T-cell (primary cell): ENCODE measurements at places on chromosomes 1 and 21. TPM values are rescaled to one million over a fixed set of nuclear protein-coding genes. Genes with fewer than 3 reads are reported as not detected.

- DNase-seq, result no peak
These were observed 4.8 kb upstream of the GNPAT start for GRCh38 chr1:231236208-231236591.

- no peak for DNase-seq
These were observed 53.8 kb upstream of the ZSWIM5 start for GRCh38 chr1:45260244-45260643.

DNA sequence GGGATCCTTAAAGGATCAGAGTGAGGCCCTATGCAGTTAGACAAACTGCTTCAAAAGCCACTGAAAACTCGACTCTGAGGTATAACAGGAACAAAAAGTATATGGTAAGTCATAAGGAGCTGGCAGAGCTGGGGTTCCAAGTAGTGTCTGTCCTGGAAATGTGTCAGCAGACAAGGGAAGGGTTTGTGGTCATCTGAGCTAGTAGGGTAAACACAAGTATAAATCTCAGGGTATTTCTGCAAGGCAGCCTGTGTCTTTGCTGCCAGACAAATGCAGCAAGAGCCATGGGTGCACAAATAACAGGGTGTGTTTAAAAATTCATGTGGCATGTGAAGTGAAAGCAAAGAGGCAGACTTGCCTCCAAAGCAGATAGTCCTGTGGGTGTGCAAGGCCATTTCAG, 759.0 kb upstream of the ADAMTS5 start:
- DNase-seq, result no peak

DNA sequence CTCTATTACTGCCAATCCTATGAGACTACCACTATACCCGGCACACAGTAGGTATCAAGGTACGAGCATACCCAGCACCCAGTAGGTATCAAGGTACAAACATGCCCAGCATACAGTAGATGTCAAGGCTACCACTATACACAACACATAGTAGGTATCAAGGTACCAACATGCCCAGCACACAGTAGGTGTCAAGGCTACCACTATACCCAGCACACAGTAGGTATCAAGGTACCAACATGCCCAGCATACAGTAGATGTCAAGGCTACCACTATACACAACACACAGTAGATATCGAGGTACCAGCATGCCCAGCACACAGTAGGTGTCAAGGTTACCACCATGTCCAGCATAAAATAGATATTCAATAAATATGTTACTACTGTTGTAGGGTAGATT, 98.4 kb downstream of the C1orf94 start:
- no peak for DNase-seq

DNA sequence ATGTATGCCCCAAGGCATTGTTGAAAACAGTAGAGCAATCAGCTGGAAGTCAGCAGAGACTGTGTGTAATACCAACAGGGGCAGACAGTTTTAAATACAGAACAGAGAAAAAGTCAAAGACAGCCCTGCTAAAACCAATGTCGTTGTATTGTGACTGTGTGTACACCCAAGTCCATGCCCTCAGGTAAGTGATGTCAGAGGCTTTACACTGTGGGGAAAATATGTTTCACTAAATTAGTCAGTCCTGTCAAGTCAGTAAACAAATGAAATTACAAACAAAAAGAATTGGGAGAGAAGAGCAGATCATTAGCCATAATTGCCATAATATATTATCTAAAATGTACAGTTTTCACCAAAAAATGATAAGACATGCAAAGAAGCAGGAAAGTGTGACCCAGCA, 2.4 kb upstream of the CYP2J2 start:
- no peak for DNase-seq

DNA sequence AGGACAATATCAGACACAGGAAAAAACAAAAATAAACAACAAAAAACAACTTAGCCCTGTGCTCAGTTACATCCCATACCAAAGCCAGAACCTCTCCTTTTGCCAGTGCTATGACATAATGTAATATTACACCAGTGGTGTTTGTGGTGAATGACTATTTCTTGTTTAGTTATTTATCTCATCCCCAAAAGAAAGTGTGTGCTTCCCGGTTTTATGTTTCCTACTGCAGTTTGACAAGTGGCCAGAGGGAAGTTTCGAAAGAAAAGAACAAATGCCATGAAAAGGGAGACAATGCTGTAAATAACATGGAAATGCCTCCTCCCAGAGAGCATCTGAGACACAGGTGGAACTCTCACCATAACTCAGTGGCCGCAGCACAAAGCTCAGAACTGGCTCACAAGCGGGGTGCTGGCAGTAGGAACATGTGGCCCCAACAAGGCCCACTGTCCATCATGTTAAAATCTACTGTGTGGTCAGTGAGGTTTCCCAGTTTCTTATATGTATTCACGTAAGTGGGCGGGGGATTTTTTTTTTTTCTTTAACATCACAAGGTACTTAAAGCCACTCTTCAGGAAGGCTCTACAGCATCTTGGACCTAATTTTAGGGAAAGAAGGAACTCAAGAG, 158.2 kb downstream of the BARHL2 start:
- no peak for DNase-seq

DNA sequence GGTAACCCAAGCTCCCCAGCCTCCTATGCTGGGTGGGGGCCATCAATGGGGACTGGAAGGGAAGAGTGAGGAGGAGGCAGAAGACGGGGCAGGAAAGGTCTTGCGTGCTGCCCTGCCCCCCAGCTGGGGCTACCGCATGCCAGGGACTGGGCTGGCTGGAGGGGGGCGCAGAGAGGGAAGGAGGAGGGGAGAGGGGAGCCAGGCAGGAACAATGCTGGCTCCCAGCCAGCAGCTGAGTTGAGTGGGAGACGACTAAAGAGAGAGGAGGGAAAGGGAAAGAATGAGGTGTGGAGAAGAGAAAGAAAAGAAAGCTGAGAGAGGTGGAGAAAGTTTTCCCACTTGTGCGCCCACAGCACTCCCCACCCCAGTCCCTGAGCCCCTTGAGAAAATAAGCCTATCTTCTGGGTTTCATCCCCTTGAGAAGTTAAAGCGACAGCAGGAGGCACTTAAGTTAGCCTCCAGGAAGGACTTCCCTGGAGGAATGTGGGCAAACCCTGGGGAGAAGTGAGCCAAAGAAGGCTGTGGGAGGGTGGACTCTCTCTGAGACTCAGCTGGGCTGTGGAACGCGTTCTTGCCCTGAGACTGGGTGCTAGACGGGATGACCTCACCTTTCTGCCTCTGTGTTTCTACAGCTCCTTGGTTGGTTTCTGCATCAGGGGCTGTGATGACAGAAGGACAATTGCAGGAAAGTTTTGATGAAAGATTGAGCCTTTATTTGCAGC, 12.9 kb upstream of the NES start:
- DNase-seq, result no peak

- DNase-seq, result no peak
These were observed 2.7 kb upstream of the CAPN2 start for GRCh38 chr1:223709598-223709997.

- no peak for DNase-seq
These were observed 59.5 kb downstream of the KLHDC7A start for GRCh38 chr1:18540136-18540765.

- DNase-seq, result no peak
These were observed 775.0 kb downstream of the USP25 start for GRCh38 chr21:16504766-16505165.

DNA sequence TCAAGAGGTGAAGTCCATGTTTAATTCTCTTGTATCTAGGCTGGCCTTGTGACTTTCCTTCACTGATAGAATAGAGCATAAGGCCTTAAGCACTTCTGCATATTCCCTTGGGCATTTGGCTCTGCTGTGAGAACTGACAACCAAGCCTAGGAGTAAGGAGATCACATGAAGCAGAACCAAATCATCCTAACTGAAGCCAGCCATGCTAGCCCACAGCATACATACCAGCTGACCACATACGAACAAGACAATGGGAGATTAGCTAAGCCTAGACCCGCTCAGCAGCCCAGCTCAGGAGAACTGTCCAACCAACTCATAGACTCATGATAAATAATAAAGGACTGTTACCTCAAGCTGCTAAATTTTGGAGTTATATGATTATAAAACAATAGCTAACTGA, 114.6 kb upstream of the NEK7 start:
- no peak for DNase-seq

GRCh38 chr1:38648417-38648816, 211.2 kb downstream of the RRAGC start:
- DNase-seq, result no peak

DNA sequence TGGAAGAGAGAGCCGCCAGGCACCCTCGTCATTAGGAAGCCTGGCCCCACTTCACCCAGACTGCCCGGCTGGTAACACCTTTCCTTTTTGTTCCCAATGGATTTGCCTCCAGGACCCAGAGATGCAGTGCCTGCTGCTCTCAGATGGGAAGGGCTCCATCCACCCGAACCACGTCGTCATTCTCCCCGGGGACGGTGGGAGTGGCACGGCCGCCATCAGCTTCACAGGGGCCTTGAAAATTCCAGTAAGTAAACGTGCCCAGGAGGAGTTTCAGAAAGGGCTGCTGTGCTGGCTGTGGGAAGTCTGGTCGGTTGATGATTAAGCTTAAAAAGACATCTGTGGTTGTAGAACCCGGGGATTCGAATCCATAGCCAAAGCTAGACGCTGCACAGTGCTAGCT, 45.2 kb downstream of the SLC37A1 start:
- no peak for DNase-seq

- no peak for DNase-seq
These were observed 2.9 kb upstream of the GPX7 start for GRCh38 chr1:52599236-52599635.

DNA sequence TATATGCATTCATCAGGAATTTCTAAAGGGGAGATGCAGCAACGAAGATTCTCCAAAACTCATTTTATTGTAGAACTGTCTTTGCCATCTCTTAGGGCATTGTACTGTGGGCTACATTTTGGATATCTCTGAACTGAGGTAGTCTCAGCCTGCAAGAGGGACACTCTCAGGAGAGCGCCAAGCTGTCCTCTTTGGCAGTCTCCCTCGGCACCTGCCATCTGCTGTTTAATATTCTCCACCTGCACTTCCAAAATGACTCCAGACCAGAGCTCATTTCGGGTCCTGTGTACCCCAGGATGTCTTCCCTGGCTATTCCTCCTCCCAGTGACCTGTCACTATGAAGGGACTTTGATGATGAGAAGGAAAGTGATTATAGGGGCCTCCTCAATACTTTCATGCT, 356.3 kb upstream of the C1orf174 start:
- DNase-seq, result no peak

- no peak for DNase-seq
These were observed 25.3 kb downstream of the SLC30A7 start for GRCh38 chr1:100921110-100921706.

- DNase-seq, result no peak
These were observed 29.7 kb downstream of the AJAP1 start for GRCh38 chr1:4684136-4684535.

GRCh38 chr1:157277913-157278312, 139.7 kb upstream of the ETV3 start:
- DNase-seq, result no peak

DNA sequence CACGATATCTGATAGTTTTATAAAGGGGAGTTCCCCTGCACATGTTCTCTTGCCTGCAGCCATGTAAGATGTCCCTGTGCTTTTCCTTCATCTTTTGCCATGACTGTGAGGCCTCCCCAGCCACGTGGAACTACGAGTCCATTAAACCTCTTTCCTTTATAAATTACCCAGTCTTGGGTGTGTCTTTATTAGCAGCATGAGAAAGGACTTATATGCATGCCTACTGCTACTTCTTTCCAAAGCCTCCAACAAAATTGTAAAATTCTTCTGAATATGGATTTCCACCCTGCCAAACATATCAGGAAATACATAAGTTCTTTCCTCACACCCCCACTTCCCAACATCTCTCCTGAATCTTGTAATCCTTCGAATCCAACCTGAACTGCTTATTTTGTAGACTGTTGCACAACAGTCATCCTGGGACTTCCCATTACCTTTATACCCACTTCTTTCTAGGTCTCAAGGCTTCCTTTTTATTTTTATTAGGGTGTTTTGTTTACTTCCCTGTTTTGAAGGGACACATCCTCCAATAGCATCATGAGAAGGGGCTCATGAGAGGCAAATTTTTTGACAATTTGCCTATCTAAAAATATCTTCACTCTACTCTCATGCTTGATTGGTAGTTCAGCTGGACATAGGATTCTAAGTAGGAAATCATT, 67.5 kb upstream of the MUTYH start:
- DNase-seq, result no peak

DNA sequence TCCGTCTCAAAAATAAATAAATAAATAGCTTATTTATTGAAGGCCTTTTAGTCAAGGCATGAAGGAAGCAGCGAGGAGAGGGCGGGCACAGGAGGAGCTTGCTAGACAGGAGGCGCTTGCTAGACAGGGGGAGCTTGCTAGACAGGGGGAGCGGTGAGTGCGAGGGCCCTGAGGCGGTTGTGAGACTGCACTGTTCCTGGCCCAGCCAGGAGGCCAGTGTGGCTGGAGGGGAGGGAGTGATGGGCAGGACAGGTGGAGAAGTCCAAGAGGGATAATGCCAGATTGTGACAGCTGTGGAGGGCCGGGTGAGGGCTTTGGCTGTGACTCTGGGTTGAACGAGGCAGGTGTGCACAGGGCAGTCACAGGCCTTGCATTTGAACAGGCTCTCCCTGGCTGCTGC, 18.2 kb downstream of the KIF17 start:
- no peak for DNase-seq

- DNase-seq, result no peak
These were observed 70.3 kb downstream of the PRKACB start for GRCh38 chr1:84214115-84214956.

DNA sequence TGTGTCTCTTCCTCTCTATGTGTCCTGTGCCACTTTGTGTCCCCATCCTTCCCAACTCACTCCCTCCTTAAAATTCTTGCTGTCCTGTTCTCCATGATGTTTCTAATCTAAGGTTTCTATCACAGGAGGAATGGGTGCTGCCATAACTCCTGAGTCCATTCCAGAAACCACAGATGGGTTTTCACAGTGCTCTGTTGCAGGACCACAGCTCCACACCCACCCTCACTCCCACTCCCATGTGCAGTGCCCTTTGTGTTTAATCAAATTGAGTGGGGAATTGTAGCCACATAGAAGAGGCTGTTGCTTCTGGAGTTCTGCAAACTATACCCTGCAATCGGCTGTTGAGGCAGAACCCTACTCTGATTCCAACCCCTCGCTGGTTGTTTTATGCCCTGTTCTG, 142.1 kb downstream of the SPATA46 start:
- DNase-seq, result no peak

DNA sequence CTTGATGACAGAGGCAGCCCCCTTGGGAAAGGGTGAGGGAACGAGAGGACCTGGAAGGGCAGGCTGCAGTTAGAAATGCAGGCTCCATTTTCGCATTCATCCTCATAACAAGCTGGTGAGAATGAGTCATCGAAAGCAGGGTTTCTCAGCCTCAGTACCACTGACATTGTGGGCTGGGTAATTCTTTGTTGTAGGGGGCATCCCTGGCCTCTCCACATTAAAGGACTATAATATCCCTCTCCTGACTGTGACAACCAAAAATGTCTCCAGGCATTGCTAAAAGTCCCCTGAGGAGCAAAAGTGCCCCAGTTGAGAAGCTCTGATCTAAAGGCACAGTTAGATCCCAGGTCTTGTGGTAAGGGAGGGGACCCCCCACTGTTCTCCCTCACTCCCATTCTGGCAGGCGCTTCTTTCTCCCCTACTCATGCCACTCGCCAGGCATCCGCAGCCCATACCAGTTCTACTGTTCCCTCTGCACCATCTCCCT, 20.4 kb downstream of the KCNN3 start:
- no peak for DNase-seq

- DNase-seq, result no peak
These were observed 637 bp upstream of the MYBPHL start for GRCh38 chr1:109307274-109308021.

The RHBG gene
- total RNA-seq, result not detected

The FAM72C gene
- total RNA-seq, result 0.26 TPM

The SLC30A10 gene
- 0.06 TPM for total RNA-seq

The KIF2C gene
- total RNA-seq, result 0.68 TPM

The CCSAP gene
- 8.9 TPM for total RNA-seq

The FAM177B gene
- total RNA-seq, result 0.60 TPM

The SLC1A7 gene
- 0.14 TPM for total RNA-seq

The CD34 gene
- 0.83 TPM for total RNA-seq

The RIIAD1 gene
- total RNA-seq, result not detected

The TSTD1 gene
- total RNA-seq, result 94.8 TPM
